Body of pancreas (tissue), 4 donors: ENCODE measurements at places on chromosomes 2 and 18. TPM values are rescaled to one million over a fixed set of nuclear protein-coding genes. Genes with fewer than 3 reads are reported as not detected.
A peak's percentile ranks its signal among the peaks of the same experiment; 100 is the strongest.

- H3K36me3 ChIP-seq, result no peaks in the 10 kb centered on the region
- H3K27me3 ChIP-seq, result no peaks in the 10 kb centered on the region
- no peak overlapping the region for H3K4me3 ChIP-seq
- no peaks in the 10 kb centered on the region for H3K4me1 ChIP-seq
- H3K27ac ChIP-seq, result no peak overlapping the region
These were observed 130.8 kb upstream of the HS6ST1 start for GRCh38 chr2:128449226-128450061.

DNA sequence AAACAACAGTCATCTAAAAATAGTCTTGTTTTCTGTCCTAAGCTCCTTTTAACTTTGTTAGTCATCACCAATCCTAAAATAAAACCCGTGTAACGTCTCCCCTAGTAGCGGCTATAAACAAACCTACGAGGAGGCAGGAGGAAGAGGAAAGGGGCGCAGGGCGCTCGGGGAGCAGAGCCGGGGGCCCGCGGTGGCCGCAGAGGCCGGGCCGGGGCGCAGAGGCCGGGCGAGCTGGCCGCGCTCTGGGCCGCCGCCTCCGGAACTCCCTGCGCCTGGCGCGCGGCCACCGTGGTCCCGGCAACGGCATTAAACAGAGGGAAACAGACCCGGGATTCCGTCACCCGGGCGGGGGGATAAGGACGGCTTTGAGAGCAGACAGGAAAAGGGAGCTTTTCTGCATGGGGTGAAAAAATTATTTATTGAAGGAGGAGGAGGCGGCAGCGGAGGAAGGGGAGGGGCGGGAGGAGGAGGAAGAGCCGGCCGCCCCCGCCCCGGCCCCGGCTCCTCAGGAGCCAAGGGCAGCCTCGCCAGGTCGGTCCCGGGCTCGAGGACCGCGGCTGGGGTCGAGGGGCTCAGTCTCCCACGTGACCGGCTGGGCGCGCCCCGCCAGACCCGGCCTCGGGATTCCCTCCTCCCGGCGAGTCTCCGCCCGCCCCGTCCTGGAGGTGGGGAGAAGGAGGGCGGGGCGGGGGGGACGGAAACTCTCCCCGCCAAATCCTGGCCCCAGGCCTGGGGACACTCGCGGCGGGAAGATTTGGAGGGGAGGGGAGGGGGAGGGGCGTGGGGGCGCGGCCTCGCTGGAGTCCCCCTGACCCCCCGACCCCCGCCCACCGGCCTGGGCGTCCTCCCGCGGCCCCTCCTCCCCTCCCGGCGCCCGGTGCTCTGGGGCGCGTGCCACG is 1.8 kb upstream of the NFATC1 start:
- no peaks in the 10 kb centered on the region for H3K36me3 ChIP-seq
- peaks cover 30% of the 10 kb centered on the region for H3K4me1 ChIP-seq
- peak; percentile 94 for DNase-seq
- peak overlapping the region; percentile 66 for H3K27ac ChIP-seq

The YPEL5 gene
- 36.6 TPM for total RNA-seq

- no peak for DNase-seq
- H3K4me3 ChIP-seq, result no peak overlapping the region
- no peak overlapping the region for H3K27ac ChIP-seq
- H3K36me3 ChIP-seq, result no peaks in the 10 kb centered on the region
- no peaks in the 10 kb centered on the region for H3K27me3 ChIP-seq
These were observed 72.3 kb downstream of the SH3YL1 start for GRCh38 chr2:191311-192190.

The LDLRAD4 gene
- total RNA-seq, result 35.9 TPM

DNA sequence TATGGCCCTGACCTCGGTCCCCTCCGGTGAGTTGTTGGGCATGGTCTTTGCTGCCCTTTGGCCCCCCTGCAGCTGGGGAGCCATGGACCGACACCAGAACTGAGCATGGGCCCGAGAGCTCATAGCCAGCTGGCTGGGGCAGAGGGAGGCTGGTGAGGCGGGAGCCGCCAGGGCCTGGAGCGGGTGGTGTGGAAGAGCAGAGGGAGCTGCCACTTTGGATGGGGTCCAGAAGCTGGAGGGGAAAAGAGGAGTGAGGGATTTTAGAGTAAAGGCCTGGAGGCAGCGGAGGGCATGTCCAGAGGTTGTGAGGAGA is 16.5 kb upstream of the CNNM3 start:
- H3K27me3 ChIP-seq, result no peaks in the 10 kb centered on the region
- H3K36me3 ChIP-seq, result no peaks in the 10 kb centered on the region
- H3K4me1 ChIP-seq, result peaks cover 7% of the 10 kb centered on the region

DNA sequence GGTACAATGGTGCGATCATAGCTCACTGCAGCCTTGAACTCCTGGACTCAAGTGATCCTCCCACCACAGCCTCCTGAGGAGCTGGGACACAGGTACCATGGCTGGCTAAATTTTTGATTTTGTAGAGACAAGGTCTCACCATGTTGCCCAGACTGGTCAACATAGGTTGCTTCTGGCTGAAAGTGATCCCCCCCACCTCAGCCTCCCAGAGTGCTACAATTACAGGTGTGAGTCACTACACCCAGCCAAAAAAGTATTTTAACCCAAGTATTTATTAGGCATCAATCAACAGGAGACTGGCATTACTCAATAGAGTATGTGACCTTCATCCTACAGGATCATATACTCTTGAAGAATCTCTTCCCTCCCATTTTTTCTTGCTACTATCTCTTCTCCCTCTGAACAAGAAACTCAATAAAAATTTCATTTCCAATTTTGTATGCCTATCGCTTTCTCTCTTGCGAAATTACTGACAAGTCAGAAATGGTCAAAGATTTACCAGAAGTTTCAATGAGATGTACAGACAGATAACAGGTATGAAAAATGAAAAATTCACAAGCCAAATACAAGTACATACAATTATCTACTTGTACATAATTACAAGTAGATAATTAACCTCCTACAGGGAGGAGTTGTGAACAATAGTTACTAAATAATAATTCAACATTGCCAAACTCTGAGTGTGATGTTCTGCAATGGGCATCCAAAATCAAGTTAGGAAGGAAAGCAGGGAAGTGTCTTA is 34.9 kb upstream of the CCNT2 start:
- H3K4me1 ChIP-seq, result peaks cover 24% of the 10 kb centered on the region
- no peaks in the 10 kb centered on the region for H3K36me3 ChIP-seq
- no peak for DNase-seq
- no peak overlapping the region for H3K27ac ChIP-seq

DNA sequence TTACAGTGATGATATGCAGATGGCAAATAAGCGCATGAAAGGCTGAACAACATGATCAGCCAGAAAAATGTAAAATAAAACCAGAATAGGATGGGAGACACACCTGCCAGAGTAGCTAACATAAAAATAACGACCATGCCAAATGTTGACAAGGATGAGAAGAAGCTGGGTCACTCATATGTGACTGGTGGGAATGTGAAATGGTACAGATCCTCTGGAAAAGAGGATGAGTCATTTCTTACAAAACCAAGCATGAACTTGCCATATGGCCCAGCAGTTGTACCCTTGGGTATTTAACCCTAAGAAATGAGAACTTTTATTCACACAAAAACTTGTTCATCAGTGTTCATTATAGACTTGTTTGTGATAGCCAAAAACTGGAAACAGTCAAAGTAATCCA is 143.8 kb downstream of the SH3BP4 start:
- no peaks in the 10 kb centered on the region for H3K36me3 ChIP-seq
- H3K4me3 ChIP-seq, result no peak overlapping the region
- no peak for DNase-seq

DNA sequence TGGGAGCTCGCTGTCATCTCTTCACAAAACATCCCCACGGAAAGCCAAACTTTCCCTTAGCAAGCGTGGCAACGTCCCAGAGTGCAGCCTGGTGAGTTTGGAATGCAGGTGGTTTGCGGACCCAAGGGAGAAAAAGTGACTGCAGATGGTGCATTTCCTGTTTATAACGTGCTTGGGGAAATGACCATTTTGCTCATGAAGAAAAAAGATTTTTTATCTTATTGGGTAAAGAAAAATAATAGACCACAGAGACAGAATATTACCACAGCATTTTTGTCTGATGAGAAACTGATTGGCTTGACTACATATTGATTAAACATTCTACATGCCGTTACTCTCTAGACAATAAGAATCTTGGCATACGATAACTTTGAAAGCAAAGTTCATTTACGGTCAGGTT is 136.5 kb downstream of the COPS8 start:
- H3K4me3 ChIP-seq, result no peak overlapping the region
- no peak for DNase-seq
- H3K4me1 ChIP-seq, result peaks cover 12% of the 10 kb centered on the region
- H3K36me3 ChIP-seq, result no peaks in the 10 kb centered on the region
- peak overlapping the region; percentile 35 for H3K27ac ChIP-seq
- H3K27me3 ChIP-seq, result no peaks in the 10 kb centered on the region

- no peaks in the 10 kb centered on the region for H3K4me1 ChIP-seq
- no peaks in the 10 kb centered on the region for H3K36me3 ChIP-seq
- H3K4me3 ChIP-seq, result no peak overlapping the region
- no peaks in the 10 kb centered on the region for H3K27me3 ChIP-seq
- H3K27ac ChIP-seq, result no peak overlapping the region
These were observed 283.8 kb upstream of the LYPD1 start for GRCh38 chr2:132953771-132954170.

GRCh38 chr18:41324934-41325333 is 630.1 kb upstream of the PIK3C3 start:
- H3K4me3 ChIP-seq, result no peak overlapping the region
- no peak overlapping the region for H3K27ac ChIP-seq
- no peaks in the 10 kb centered on the region for H3K4me1 ChIP-seq
- H3K36me3 ChIP-seq, result no peaks in the 10 kb centered on the region
